ENCODE measurements at places on chromosomes 13 and 19. TPM values are rescaled to one million over a fixed set of nuclear protein-coding genes. Genes with fewer than 3 reads are reported as not detected.

- no peak for DNase-seq
Observed at GRCh38 chr19:16896146-16897028, 7.6 kb downstream of the F2RL3 start.

- no peak for DNase-seq
Observed at GRCh38 chr13:108940121-108940520, 310.7 kb downstream of the MYO16 start.

The CYP4F2 gene
- 1.9 TPM for total RNA-seq

GRCh38 chr13:49343731-49344130, 96.0 kb downstream of the CDADC1 start:
- no peak for DNase-seq

DNA sequence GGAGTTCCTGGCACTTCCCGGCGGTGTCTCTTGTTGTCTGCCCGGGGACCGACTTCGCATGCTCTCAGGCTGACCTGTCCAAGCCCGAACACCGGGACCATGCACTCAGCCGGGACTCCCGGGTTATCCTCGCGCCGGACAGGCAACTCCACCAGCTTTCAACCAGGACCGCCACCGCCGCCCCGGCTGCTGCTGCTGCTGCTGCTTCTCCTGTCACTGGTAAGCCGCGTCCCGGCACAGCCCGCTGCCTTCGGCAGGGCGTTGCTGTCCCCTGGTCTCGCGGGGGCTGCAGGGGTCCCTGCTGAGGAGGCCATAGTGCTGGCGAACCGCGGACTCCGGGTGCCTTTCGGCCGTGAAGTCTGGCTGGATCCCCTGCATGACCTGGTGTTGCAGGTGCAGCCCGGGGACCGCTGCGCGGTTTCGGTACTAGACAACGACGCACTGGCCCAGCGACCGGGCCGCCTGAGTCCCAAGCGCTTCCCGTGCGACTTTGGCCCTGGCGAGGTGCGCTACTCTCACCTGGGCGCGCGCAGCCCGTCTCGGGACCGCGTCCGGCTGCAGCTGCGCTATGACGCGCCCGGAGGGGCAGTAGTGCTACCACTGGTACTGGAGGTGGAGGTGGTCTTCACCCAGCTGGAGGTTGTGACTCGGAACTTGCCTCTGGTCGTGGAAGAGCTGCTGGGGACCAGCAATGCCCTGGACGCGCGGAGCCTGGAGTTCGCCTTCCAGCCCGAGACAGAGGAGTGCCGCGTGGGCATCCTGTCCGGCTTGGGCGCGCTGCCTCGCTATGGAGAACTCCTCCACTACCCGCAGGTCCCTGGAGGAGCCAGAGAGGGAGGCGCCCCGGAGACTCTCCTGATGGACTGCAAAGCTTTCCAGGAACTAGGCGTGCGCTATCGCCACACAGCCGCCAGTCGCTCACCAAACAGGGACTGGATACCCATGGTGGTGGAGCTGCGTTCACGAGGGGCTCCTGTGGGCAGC, 661 bp downstream of the FREM2 start:
- no peak for DNase-seq

- DNase-seq = peak; percentile 17
Observed at GRCh38 chr19:44212866-44213346, 574 bp downstream of the ZNF227 start.

The CD33 gene
- total RNA-seq = not detected

The SMIM17 gene
- total RNA-seq = 0.30 TPM

The SERPINE3 gene
- not detected for total RNA-seq

DNA sequence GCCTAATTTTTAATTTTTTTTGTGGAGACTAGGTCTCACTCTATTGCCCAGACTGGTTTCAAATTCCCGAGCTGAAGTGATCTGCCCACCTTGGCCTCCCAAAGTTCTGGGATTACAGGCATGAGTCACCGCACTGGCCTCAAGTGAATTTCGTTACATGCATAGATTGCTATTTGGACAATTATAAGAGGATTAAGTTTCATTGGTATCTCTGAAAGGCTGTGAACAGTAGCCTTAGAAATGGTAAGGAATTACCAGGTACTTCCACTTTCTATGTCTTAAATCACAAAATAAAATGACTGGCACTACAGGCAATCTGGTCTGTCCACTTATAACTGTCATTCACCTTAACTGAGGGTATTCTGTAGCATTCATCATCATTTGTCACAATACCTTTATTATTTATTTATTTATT, 2.9 kb upstream of the CCDC9 start:
- DNase-seq = peak; percentile 79

GRCh38 chr13:24042710-24043440, 117.6 kb upstream of the SPATA13 start:
- DNase-seq = peak; percentile 41

GRCh38 chr13:88288326-88288725, 617.2 kb downstream of the SLITRK5 start:
- no peak for DNase-seq

DNA sequence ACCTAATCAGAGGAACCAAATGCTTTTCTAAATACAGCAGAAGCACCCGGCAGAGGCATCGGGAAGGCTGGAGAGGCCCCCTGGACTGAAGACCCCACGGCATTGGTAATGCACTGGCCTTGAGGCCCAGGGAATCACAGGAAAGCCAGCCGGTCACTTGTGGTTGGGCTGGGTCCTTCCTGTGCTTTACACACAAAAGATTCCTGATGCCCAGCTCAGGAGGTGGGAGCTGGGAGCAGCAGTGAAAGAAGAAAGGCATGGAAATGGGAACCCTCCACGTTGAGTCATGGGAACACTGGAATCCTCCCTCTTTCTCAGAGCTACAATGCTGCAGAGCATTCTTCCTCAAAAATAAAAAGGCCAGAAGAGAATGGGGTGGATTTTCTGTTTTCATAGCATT, 126.4 kb downstream of the TNFRSF19 start:
- DNase-seq = peak; percentile 30

The GPC6 gene
- 23.8 TPM for total RNA-seq

- DNase-seq = no peak
Observed at GRCh38 chr19:8688930-8689329, 9.7 kb downstream of the ACTL9 start.

The ZNF99 gene
- under 0.01 TPM for total RNA-seq

DNA sequence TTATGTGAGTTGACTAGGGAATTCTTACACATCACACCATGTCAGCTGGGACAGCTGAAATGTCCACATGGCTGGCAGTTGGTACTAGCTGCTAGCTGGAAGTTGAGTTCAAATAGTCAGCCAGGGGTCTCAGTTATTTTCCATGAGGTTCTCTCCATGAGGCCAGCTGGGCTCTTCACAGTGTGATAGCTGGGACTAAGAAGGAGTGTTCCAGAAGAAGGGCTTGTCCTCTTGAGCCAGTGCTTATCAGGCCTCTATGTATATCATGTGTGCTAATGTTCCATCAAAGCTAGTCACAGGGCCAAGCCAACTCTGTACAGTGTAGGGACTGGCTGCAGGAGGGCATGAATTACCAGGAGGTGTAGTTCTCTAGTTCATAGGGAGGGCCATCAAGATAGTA, 11.8 kb downstream of the USPL1 start:
- DNase-seq = no peak

DNA sequence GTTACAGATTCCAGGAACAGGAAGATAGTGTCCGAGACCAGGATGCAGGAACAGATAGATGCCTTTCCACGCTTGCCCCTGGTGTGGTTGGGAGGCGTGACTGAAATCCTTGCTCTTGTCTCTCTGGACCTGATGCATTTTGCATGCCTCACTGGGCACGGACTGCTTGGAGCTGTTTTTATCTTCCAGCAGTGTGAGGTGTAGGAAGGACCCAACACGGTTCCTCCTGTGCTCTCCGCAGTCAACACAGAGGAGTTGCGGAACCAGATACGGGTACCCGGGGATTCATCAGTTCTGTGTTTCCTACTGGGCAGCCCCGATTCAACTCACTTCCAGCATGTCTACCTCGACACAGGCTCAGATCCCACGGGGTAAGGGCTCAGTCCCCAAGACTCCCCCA, 6.5 kb downstream of the DOT1L start:
- DNase-seq = no peak

GRCh38 chr19:18204394-18205199, 755 bp upstream of the RAB3A start:
- DNase-seq = no peak

GRCh38 chr19:38692458-38693379, 45.3 kb downstream of the ACTN4 start:
- no peak for DNase-seq

The TMC4 gene
- 21.9 TPM for total RNA-seq

DNA sequence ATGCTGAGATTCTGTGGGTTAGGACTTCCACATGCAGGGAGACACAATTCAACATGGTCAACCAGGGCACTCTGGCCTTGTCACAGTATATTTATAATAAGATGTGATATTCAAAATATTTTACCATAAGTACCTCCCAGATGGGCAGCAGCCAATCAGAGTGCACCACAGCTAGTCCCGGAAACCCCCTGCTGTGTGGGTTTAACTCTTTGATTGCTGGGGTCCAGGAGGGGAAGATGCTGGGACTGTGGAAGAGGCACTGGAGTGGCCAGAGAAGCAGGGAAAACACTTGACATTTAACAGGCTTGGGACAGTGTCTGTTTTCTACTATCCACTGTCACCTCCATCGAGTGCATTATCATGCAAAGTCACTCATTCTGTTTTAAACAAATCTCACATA, 99.0 kb downstream of the MBNL2 start:
- DNase-seq = no peak

- no peak for DNase-seq
Observed at GRCh38 chr19:10763828-10764339, 46.0 kb downstream of the DNM2 start.

The KLF1 gene
- total RNA-seq = not detected

The ZNF383 gene
- 6.6 TPM for total RNA-seq

The SULT2A1 gene
- total RNA-seq = not detected

The HS6ST3 gene
- total RNA-seq = under 0.01 TPM

- no peak for DNase-seq
Observed at GRCh38 chr13:99979453-99980200, 2.0 kb upstream of the ZIC2 start.

The C1QTNF9 gene
- total RNA-seq = not detected
